ENCODE measurements at places on chromosomes 7 and 10.

DNA sequence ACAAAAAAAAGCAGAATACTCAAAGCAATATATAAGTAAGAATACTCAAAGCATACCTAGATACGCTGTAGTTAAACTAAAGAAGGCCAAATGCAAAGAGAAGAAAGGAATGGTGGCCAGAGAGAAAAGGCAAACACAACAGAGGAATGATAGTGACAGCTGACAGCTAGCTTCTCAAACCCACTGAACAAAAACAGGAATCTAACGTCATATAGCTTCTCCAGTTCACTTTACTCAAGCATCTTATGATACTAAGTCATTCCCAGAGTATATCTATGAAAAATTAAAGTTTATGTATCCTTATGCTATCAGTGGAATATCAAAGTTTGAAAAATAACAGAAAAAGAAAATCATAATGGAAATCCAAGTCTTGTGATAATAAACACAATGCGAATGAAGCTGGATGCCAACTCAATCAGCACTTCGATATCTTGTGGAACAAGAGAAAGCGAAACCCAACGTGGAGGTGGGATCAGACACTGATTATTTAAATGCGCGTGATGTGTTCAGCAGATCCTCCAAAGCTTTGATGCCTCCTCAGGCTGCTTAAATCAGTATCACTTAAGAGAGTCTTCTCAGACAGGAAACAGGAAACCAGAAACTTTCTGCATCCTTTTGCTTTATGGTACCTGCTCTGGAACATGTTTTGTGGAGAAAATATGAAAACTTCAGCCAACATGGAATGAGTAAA is 102.8 kb downstream of the PIP4K2A start:
- peak; percentile 33 for DNase-seq

- DNase-seq = no peak
Measured at GRCh38 chr7:107023522-107024151, 20.9 kb upstream of the PRKAR2B start.

DNA sequence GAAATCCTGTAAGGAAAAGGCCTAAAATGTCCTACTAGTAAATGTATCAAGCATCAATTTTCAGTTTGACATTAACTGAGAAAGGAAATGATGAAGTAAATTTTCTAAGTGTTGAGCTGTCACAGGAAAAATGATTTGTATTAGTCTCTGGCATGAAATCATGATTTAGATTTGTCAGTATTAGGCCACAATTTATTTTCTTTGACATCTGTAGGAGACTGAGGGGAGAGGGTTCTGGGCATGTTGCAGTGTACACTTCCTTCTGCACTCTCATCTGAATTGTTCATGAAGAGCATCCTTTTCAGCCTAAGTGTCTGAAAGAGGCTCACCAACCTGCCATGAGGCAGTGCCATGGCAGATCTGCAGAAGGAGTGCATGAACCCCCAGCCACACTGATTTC is 15.9 kb downstream of the ADRB1 start:
- DNase-seq = no peak

DNA sequence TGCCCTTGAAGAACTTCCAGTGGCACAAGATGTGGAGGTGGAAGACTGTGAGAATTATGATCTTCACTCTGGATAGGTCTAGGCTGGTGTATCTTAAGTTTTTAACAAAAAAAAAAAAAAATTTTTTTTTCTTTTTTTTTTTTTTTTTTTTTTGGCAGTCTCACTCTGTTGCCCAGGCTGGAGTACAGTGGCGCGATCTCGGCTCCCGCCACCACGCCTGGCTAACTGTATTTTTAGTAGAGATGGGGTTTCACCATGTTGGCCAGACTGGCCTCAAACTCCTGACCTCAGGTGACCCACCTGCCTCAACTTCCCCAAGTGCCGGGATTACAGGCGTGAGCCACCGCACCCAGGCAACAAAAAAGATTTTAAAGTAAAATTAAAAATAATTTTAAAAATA is 37.9 kb downstream of the WAPL start:
- DNase-seq = no peak

DNA sequence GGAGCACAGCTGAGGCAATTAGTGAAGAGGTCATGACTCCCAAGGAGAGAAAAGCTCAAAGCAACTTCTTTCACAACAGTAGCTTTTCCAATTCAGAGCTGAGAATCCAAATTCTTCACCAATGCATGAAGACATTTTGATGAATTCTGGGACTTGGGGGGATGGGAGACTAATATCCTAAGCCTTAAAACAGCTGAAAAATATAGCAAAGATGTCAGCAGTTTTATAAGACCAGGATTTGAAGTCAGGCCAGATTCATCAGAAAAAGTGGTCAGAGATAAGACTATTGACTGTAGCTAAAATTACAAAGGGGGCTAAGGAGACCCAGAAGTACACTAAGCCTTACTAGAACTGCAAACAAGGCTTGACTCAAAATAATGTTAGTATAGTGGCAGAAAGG is 51.6 kb downstream of the GPR141 start:
- DNase-seq = no peak

DNA sequence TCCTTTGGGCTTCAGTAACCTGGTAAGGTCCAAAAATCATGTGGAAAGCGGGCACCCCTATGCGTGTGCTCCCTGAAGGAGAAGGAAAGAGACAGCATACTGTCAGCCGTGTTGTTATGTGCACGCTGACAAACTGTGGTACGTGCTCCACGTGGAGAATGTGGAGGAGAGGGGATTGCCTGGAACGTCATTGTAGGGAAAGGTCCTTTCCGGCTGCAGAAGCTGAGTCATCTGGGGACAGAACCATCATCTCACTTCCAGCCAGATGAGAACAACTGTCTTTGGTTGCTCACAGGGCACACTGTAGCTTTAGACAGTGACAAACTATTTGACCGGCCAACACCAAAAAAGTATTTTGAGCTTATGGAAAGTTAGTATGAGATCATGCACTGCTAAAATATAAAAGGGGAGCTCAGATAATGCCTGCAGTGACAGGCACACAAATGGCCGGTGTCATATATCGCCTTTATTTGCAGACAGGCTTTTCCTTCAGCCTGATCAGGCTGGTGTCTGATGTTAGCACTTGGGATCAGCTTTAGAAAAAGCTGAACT is 38.8 kb upstream of the GRB10 start:
- DNase-seq = no peak

DNA sequence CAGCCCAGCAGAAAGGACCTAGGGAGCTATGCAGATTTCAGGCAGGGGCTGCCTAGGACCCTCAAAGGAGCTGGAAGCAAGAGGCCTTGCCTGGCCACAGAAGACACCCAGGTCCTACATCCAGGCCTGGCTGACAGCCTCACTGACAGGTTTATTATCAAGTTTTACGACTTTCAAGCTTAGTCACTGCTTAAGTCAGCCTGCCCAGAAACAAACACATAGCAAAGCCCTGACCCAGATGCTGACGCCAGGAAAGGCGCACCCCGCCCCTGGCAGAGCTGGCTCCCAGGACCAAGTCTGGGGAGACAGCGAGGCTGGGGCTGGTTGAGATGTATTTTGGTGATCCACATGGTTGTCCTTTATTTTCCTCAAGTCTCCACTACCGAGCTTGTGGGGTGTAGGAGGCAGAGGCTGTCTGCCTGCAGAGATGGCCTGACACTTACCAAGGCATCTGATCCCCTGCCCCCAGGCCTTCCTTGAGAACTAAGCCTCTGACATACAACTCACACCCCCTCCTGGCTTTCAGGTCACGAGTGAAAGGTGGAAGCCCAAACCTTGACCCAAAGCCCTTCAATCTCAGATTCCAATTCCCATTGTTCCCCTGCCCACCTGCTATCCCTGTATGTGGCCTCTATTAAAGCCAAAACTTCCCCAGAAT is 80.7 kb upstream of the EMX2 start:
- DNase-seq = no peak

GRCh38 chr7:2471396-2471795 is 4.8 kb downstream of the GRIFIN start:
- DNase-seq = no peak

GRCh38 chr10:69957886-69958555 is 94.6 kb upstream of the MACROH2A2 start:
- no peak for DNase-seq

- DNase-seq = no peak
Measured at GRCh38 chr7:153698046-153698445, 354.2 kb upstream of the DPP6 start.

GRCh38 chr7:130387628-130388403 is 7.5 kb downstream of the CPA1 start:
- no peak for DNase-seq

DNA sequence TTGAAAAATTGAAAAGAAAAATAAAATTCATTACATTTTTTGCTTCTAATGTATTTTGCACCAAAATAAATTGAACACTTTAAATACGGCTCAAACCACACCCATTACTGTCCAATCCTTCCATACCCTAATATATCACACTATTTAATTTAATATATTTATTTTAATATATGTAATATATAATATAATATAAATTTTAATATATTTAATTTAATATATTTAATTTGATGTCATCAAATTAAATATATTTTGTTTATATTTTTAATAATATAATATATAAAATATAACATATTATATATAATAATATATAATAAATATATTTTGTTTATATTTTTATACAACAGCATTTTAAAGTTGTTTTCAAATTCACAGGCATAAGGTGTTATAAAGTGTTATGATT is 15.7 kb upstream of the POU6F2 start:
- DNase-seq = no peak

DNA sequence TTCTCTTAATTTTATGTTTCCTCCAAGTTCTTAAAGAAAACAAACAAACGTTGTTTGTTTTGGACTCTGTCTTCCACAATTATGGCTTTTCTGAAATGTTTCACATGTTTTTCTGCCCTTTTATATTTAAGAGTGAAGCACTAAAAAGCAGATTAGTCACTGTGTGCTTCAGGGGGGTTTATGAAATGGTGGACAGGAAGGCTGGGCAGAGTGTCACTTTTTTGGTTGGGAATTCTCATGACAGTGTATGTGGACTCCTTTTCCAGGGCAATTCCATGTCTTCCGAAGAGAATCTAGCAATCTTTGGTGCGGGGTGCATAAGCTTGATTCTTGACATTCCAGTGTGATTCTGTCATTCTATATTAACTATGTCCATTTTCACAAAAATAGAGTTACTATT is 669.4 kb downstream of the PARD3 start:
- no peak for DNase-seq

DNA sequence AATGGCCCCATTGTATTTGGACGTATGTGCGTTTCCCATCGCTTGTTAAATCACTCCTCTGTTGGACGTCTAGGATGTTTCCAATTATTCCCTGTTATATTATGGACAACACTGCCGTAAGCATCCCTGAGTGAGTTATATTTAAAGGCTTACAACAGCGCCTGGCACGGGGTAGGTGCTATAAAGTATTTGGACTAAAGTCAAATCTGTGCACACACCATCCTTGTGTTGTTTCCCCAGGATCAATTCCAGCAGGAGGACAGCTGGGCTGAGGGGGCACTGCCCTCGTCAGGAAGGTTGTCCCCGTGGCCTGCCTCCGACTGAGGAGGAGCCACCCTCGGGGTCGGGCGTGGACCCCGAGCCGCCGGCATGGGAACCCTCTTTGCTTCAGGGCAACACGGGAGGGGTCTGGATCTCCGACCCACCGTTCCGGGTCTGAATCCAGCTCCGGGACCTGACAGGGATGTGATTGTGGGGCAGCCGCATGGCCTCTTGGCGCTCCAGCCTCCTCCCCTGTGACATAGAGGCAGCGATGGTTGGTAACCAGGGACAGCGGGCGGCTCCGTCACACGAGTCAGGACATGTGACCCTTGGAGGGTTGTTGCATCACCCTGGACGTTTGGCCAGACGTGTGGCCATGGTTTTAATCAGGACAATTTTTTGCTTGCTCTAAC is 1.5 kb upstream of the JAKMIP3 start:
- DNase-seq = no peak

GRCh38 chr10:27908231-27908630 is 90.6 kb downstream of the ODAD2 start:
- no peak for DNase-seq

- no peak for DNase-seq
Measured at GRCh38 chr10:58577437-58577777, 64.7 kb downstream of the BICC1 start.

- DNase-seq = no peak
Measured at GRCh38 chr7:92156990-92157389, 22.0 kb downstream of the LRRD1 start.

- DNase-seq = no peak
Measured at GRCh38 chr7:24779283-24779655, 22.0 kb upstream of the GSDME start.

GRCh38 chr10:116287906-116288501 is 15.0 kb upstream of the GFRA1 start:
- DNase-seq = no peak

DNA sequence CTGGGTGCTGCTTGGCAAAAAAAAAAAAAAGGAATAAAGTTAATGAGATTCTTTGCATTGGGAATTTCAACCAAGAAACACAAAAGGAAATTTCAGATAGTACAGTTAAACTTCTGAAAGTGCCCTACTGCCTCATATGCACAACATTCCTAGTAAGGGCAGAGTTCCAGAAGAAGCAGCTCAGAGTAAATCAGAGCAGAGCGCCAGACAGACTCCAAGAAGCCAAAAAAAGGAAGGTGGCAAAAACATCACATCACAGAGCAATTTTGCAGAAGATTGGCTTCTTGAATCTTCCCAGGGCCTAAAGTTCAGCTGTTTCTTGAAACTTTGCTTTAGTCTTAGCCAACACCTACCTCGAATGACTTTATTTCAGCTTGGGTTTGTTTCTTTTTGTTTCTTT is 544.1 kb downstream of the XPNPEP1 start:
- no peak for DNase-seq

- no peak for DNase-seq
Measured at GRCh38 chr10:122875843-122876466, 3.4 kb downstream of the FAM24B start.

GRCh38 chr10:72334825-72335393 is 19.8 kb downstream of the DNAJB12 start:
- DNase-seq = peak; percentile 65

All from stimulated activated CD4-positive, alpha-beta T cell treated with anti-CD3 and anti-CD28 coated beads, Interleukin-4, amount 100 ng/mL, for 48 hours (primary cell).